Left ventricle myocardium superior (tissue), 1 donor: ENCODE measurements at places on chromosomes 11 and 22. TPM values are rescaled to one million over a fixed set of nuclear protein-coding genes. Genes with fewer than 3 reads are reported as not detected.

Gene OR51B4
- total RNA-seq = not detected

Gene LINC01488
- not detected for total RNA-seq

Gene ROBO4
- total RNA-seq = 27.6 TPM

Gene DBX1
- not detected for total RNA-seq

Gene DAGLA
- total RNA-seq = 5.5 TPM

Gene MRGPRE
- total RNA-seq = 0.42 TPM

Gene FDX1
- 23.2 TPM for total RNA-seq

Gene MPZL3
- 2.6 TPM for total RNA-seq

Gene PPFIBP2
- 19.9 TPM for total RNA-seq

Gene MMP3
- not detected for total RNA-seq

Gene KIRREL3
- 0.35 TPM for total RNA-seq

Gene FGF4
- total RNA-seq = not detected

Gene AGBL2
- 0.25 TPM for total RNA-seq

Gene GPR83
- 0.17 TPM for total RNA-seq

Gene TRIM51
- not detected for total RNA-seq

Gene TTC38
- total RNA-seq = 24.0 TPM

Gene PHF21B
- total RNA-seq = 0.35 TPM

Gene FOLR1
- total RNA-seq = 0.50 TPM

Gene CHRM4
- not detected for total RNA-seq
